Small intestine (tissue), 16 donors: ENCODE measurements at places on chromosomes 4 and X.

DNA sequence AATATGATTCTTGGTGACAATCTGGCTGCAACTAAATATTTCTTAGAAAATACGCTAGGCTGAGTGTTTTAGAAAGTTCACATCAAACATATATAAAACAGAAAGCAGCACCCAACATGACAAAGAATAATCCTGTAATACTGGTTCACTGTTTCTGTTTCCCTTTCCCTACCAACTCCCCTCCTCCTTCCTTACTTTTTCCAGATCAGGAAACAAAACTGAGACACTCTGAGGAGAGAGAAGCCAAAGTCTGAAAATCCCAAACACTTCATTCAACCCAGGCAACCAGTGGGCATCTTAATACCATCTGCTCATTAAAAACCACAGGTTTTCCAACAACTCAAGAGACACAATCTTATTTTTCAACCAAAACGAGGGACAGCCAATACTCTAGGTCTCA lies 160.4 kb upstream of the MAP3K15 start:
- DNase-seq: no peak

- DNase-seq: no peak
Measured at GRCh38 chr4:156476359-156476758, 495.2 kb downstream of the PDGFC start.

DNA sequence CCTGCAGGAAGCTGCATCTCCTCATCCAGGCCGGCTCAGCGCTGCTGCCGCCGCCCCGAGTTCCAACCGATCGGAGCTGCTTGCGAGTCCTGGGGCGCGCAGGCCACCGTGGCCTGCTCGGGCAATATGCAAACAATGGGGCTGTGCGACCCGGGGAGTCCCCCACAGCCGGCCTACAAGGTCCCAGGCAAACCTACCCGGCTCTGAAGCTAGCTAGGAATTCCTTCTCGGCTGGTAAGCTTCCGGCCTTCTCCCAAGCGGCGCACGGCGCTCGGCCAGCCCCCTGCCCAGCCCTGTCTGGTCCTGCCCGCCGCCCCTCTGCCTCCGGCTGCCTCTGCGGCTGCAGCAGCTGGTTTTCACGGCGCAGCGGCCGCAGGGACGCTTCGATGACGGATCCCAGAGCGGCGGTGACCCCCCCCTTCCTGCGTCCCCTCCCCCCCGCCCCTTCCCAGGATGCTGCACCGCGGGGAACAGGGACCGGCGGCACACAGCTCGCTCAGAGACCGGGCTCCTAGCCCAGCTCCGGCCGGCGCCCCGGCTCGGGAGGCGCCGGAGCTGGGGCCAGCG lies 59.4 kb downstream of the TSC22D3 start:
- DNase-seq: peak; percentile 40

DNA sequence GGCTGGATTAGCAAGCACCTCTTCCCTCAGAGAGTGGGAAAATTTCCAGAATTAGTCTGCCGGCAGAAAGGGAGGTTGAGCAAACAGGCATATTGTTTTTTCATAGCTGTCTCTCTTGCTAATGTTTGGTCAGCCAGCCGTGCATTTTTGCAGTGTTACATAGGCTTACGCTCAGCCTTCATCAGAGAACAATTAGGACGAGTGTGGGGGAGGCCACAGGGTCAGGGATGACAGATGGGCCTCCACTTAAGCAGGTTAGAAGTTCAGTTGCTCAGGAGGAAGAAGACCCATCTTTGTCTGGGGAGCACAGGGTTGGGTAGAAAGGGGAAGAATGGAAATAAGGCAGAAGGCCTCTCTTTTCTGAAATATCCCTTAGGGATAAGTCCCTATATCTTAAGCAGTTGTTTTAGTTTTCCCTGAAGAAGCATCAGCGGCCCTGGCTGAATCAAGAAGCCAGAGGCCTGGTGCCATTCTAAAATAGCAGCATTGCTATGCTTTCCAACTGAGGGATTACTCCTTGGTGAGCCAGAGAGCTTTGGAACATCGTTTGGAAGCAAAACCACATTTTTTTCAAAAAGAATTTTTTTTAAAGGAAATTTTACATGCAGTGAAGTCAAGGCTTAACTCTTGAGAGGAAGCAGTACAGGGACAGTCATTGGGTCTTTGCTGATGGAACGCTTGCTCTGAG lies 118.8 kb downstream of the SMIM20 start:
- no peak for DNase-seq

GRCh38 chr4:58760737-58761136 lies 1650.6 kb upstream of the IGFBP7 start:
- DNase-seq: no peak

DNA sequence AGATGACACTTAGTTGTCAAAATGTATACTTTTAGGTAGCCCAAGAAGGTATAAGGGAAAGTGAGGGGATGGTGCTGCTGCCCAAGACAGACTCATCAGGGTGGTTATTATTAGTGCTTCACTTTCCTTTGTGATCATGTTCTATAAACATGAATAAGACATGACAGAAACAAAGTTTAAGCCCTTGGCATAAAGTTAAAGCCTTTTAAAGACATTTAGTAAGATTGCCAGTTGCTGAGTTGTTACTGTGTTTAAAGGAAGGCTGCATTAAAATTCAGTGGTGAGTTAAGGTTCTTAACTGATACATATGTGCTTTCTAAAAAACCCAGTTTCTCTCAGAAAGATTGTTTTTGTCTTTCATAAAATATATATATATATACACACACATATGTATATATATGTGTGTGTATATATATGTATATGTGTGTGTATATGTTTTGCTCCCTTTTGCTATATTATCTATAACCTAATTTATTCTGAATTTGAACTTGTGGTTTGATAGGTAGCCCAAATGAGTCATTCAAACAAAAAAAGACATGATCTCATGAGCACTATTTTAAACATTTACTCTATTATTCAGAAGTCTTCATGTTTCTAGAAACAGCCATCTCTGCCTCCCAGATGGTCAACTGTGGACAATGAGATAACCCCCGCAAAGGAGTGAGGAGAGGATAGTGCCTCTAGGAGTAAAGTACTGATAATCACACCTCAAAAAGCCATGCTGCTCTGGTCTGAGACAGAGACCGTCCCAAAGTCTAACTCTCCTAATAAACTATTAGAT lies 98.1 kb upstream of the OTUD4 start:
- no peak for DNase-seq

DNA sequence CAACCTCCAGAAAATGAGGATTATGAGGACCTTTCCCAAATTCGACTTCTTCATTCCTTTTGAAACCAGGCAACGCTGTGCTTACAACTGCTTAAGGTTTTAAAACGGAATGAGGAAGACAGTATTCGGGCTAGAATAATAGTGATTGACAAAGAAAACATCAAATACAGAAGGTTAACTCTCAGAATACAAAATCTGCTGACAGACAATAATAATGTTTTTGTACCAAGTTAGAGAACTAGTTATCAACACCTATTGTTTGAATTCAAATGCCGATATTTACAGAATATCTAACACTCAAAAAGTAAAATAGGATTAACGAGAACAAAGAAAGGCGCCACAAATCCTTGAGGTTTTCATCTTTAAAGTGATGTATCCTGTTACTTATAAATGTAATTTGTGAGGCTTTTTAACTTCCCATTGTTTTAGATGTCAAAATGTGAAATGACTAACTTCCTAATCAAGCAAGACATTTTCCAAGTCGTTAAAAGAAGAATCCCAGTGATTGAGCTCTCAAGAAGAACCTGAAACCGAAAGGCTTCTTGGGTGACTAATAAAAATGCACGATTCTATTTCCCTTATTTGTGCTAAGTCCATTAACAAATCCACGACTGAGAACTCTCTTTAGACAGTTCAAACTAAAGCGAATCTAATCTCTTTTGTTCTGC lies 118.3 kb downstream of the SORBS2 start:
- no peak for DNase-seq

DNA sequence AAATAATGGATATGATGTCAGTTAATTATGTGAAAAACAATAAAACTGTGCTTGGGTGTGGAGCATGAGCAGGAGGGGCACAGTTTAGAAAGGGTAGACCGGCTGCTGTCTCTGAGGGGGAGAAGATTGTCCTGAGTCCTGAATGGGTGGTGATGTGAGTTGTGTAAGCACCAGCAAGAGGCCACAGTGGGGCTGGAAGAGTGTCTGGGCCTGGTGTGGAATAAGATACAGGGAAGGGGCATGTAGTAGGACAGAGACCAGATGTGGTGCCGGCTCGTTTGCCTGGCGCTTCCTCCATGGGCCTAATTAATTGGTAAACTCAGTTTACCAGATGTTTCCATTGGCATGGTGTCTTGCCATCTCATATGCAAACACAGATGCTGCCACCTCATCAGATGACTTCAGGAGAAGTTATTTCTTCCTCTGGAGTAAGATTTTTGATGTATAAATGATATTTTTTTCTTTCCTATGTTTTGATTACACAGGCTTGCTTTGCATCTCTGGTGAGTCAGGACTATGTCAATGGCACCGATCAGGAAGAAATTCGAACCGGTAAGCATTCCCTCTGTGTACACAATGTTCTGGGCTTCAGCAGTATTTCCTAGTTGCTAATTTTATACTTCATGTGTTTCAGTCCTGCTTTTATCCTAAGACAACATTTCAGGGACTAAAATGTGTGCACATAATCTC lies 5.1 kb downstream of the MED28 start:
- no peak for DNase-seq

DNA sequence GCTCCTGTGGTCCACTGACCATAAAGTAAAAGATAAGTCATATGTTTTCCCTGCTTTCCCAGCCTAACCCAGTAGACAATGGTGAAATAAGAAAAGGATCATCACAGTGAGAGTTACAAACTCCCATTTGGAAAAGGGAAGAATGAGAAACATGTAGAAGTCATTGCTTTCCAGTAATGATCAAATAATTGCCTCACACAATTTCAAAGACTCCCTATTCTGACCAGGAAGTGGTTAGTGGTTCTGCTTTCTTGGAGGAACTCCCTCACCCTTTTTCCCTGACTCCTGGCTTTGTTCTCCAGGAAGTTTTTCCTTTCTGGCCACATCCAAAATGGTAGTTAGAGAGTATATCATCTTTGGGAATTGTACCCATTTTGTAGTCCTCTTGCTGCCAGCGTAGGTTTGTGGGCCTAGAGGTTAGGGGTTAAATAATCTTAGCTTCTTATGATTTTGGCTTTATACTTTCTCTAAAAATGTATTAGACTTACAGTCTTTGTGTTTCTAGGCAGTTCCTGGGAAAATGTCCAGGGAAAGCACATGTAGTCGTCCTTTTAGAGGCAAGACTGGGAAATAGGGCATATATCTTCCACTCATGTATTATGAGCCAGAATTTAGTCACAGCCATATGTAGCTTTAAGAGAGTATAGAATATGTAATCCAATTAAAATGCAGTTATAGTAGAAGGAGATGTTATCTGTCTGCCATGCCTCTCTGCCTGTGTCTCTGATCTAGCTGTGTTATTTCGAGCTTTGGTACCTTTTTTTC lies 10.5 kb downstream of the VAMP7 start:
- no peak for DNase-seq

GRCh38 chrX:133950214-133950613 lies 35.2 kb downstream of the GPC3 start:
- DNase-seq: no peak

DNA sequence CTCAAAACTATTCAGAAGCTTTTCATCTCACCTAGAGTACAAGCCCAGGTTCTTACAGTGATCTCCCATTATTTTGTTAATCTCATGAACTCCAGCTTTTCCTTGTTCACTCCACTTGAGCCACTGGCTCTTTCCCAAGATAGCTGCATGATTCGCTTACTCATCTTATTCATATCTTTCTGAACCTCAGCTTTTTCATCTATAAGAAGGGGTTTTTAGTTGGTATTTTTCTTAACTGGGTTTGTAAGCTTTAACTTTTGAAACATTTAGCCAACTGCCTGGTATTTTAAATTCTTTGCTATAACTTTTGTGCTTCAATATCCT lies 24.0 kb downstream of the GIMD1 start:
- no peak for DNase-seq

GRCh38 chr4:80386281-80386886 lies 50.9 kb downstream of the CFAP299 start:
- no peak for DNase-seq

DNA sequence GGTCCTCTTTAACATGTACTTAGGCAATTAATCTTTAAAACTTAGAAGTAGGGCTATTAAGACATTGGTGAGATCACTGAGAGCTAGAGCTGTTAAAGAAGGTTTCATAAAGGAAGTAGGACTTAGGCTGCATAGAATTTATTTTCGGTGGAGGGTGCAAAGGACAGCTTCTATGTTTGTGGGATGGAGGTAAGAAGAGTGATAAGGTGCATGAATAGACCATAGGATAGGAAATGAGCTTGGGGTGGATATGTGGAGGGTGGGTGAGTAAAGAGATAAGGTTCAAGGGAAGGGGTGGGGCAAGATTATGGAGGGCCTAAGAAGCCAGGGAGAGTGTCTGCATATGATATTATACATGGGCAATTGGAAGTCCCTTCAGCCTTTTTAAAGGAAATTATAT lies 15.9 kb downstream of the RTL9 start:
- DNase-seq: peak; percentile 15

GRCh38 chr4:40656201-40656863 lies 26.7 kb upstream of the RBM47 start:
- no peak for DNase-seq

GRCh38 chr4:89404530-89404929 lies 96.9 kb upstream of the GPRIN3 start:
- no peak for DNase-seq

- DNase-seq: no peak
Measured at GRCh38 chr4:66017671-66018070, 347.4 kb upstream of the EPHA5 start.

DNA sequence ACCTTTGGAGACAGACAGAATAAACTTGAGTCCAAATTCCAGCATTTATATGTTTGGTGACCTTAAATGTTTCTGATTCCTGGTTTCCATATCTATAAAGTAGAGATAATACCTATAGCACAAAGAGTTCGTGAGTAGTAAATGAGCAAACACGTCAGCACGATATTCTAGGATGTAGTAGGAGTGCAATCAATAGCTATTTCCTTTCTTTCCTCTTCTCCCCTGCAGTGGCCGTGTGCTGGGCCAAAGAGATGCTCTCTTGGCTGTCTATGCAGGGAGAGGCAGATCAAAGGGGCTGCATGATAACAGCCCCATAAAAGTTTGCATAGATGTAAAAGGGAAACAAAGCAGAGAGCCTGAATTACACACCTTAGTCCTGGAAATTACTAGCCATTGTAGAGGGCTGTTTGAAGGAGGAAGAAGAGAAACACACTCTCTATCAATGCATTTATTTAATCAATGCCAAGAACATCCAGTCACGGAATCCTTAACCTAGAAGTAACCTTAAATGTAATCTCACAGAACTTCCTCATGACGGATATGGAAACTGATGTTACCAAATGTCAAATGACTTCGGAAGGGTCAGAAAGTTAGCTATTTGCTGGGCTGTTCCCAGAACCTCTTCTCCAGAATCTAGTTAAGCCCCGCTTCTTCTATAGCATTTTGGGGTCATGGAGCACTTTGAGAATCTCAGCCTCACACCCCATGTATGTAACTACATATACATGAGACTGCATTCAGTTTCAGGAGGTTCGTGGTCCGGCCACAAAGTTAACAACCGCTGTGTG lies 35.5 kb upstream of the PLAC8 start:
- peak; percentile 71 for DNase-seq
